Activated CD8-positive, alpha-beta memory T cell treated with anti-CD3 and anti-CD28 coated beads for 1 hour (primary cell): ENCODE measurements at places on chromosomes 7 and 10.

GRCh38 chr7:44498230-44498954, 7.9 kb upstream of the NUDCD3 start:
- no peak for DNase-seq

- DNase-seq, result no peak
Measured at GRCh38 chr7:68434857-68435256, 1163.4 kb upstream of the AUTS2 start.

DNA sequence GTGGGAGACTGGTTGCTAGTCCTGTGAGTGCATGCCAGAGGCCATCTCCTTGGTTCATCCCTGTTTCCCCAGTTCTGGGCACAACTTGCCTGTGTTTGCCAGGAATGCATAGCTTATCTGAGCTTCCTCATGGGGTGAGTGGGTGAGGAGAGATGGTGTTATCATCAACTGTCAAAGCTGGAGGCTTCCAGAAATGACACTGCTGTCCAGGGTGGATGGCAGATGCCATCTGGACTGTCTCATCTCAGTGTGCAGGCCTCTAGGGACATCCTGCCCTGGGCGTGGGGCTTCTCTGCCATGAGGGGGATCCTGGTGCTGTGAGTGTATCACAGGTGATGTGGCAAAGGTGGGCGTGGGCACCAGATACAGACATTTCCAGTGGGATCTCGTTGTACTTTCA, 328.6 kb downstream of the DPP6 start:
- DNase-seq, result no peak

DNA sequence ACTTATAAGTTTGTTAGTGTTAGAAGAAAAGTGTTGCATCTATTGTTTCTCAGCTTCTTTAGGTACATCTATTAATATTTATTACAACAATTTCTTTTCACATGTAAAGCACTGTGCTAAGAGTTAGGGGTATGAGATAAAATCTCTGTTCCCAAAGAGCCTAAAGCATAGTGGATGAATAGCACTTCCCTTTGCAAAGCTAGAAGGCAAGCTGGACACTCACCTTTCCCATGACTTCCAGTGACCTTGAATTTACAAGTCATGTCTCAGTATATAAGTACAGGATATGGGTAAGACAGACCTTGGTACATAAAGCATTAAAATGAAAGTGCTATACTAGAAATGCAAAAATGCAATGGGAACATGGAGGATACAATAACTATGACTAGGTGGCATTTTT, 8.7 kb downstream of the CNNM1 start:
- DNase-seq, result no peak

- DNase-seq, result no peak
Measured at GRCh38 chr10:70442332-70442988, 979 bp upstream of the NODAL start.

GRCh38 chr7:76206633-76207032, 4.9 kb downstream of the SRRM3 start:
- no peak for DNase-seq

DNA sequence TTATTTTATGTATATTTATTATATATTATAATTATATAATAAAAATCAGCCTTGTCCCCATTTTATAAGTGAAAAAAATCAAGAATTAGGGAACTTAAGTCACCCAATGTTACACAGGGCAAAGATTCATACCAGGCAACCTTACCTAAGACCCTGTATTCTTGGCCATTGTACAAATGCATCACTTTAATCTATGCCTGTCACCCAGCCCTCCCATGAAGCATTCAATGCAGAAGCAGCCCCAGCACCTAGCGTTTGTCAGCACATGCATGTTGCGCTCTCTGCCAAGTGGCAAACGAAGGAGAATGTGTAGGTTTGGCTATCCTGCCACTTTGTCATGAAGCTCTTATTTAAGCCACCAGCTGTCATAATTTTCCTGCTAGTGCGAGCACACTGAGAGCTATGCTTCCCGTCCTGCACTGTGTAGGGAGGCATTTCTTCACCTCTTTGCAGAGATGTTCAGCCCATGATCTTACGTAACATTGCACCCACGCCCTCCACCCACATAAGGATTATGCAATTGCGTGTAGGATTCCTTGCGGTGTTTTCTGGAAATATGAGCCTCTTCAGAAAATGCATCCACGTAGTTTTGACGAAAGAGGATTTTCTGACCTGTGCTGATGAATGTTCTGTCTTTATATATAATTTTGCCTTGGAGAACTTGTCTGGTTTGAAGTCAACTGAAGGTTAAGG, 7.7 kb upstream of the COBL start:
- no peak for DNase-seq

- no peak for DNase-seq
Measured at GRCh38 chr10:43972976-43973647, 324.4 kb upstream of the ZNF32 start.

- DNase-seq, result no peak
Measured at GRCh38 chr10:113736576-113736975, 14.9 kb upstream of the PLEKHS1 start.

DNA sequence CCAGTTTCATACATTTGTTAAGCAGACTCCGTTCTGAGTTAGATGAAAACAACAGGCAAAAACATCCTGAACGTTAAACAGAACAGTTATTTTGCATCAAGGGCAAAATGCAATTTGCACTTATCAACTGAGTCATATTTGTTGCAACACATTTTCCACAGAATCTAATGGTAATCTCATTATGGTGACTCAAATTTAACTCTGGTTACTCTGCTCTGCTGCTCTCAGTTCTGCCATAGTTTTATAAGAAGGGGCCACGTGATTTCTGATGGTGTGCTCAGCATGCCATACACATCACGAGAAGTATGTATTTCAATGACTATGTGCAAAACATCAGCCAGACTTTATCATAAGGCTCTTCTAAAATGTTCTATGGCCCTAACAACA, 148.8 kb downstream of the CHCHD3 start:
- no peak for DNase-seq

- no peak for DNase-seq
Measured at GRCh38 chr10:69642747-69643146, 12.7 kb downstream of the FAM241B start.

DNA sequence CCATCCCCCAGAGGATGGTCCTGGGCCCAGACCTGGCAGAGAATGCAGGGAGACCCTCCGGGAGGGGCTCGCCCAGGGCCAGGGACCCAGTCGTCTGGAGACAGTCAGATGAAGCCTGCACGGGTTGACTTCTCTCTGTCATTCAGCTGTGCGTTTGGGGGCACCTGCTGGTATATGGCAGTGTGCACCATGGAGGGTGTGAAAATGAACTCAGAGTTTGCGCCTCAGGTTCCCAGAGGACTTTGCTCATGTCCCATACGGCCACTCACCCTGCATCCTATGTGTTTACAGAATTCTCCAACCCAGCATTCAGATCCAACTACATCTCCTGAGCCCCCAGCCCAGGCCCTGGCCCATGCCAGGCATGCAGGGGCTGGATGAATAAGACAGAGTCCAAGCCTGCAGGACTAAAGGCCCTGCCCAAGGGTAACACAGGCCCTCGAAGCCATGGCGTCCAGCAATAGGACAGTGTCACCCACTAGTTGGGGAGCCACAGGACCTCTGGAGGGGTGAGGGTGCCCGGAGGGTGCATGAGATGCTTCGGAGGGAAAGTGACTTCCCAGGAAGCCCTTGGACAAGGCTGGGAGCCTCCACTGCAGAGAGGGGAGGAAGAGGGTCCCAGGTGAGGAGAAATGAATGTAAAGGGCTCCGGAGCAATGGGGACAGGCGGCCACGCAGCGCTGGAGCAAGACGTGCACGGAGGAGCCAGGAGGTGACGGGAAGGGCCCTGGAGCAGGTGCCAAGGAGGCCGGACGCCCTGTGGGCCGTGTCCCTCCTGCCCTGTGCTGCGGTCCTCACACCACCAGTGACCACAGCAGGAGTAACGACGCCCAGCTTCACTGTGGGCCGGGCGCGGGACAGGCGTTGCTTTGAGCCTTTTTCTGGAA, 36.3 kb downstream of the CALML3 start:
- DNase-seq, result no peak

GRCh38 chr7:143882604-143883078, 19.3 kb downstream of the TCAF1 start:
- no peak for DNase-seq

GRCh38 chr7:37342688-37343471, 105.8 kb downstream of the ELMO1 start:
- DNase-seq, result peak; percentile 43

- no peak for DNase-seq
Measured at GRCh38 chr10:127157506-127158200, 38.7 kb downstream of the INSYN2A start.

- no peak for DNase-seq
Measured at GRCh38 chr7:45662540-45663166, 88.5 kb downstream of the ADCY1 start.

DNA sequence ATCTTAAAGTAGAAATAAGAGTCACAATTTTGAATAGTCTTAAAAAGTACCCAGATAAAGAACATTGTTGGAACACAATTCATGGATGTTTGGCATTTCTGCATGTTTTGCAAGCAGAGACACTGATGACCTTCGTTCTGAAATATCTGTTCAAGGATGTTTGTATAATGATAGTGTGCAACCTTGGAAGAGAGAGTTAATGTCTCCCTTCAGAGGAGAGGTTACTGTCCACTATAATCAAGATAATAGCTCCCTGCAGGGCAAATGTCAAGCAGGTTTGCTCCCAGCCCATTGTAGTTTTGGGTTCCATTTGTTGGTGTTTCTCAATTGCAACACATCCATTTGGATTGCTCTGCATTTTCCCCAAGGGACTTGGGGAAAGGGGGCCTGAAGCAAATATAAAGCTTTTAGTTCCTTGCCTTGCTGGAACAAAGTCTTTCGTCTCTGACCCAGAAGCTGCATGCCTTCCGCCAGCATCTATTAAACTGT, 45.2 kb downstream of the COL1A2 start:
- DNase-seq, result no peak

DNA sequence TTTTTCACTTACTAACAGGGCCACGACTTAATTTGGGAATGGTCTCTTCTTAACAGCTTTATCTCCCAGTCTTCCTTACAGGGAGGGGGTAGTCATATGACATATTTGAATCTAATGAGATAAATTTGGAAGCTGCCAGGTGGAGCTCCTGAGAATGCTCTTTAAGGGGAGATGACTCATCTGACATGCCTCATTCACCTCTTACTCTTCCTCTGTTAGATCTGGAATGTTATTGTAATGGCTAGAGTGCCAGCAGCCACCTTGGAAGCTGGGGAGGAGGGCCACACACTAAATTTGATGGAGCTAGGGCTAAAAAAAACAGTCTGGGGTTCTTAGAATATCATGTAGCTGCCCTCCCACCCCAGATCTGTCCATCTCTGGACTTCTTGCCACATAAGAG, 22.7 kb downstream of the HECW1 start:
- no peak for DNase-seq

- DNase-seq, result no peak
Measured at GRCh38 chr7:81161451-81162075, 242.7 kb upstream of the SEMA3C start.

DNA sequence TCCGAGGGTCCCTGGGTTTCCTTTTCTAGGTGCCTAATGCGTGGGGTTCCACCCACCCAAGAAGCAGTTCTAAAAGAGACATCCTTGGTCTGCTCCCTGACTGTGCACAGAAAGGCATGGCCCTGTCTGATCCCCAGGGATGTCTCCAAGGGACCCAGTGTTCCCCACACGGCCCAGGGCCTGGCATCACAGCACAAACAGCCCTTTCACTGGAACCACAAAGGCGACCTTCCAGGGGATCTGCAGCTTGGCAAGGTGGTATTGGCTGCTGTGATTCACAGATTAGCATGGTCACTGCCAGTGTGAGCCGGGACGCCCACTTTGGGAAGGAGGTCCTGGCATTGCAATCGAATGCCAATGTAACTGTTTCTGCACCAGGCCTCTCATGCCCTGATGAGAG, 6.4 kb downstream of the KCNMA1 start:
- no peak for DNase-seq

DNA sequence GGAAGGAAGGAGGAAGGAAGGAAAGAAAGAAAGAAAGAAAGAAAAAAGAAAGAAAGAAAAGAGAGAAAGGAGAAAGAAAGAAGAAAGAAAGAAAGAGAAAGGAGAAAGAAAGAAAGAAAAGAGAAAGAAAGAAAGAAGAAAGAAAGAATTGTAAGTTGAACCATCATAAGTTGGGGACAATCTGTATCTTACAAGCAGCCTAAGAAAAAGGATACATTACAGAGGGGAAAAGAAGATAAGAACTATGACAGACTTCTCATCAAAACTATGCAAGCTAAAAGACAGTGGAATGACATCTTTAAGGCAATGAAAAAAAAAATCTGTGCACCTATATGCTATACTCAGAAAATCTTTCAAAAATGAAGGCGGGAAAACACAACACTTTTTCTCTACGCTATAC, 50.3 kb upstream of the SP4 start:
- DNase-seq, result no peak

- DNase-seq, result no peak
Measured at GRCh38 chr7:115217373-115217772, 295.5 kb downstream of the MDFIC start.

DNA sequence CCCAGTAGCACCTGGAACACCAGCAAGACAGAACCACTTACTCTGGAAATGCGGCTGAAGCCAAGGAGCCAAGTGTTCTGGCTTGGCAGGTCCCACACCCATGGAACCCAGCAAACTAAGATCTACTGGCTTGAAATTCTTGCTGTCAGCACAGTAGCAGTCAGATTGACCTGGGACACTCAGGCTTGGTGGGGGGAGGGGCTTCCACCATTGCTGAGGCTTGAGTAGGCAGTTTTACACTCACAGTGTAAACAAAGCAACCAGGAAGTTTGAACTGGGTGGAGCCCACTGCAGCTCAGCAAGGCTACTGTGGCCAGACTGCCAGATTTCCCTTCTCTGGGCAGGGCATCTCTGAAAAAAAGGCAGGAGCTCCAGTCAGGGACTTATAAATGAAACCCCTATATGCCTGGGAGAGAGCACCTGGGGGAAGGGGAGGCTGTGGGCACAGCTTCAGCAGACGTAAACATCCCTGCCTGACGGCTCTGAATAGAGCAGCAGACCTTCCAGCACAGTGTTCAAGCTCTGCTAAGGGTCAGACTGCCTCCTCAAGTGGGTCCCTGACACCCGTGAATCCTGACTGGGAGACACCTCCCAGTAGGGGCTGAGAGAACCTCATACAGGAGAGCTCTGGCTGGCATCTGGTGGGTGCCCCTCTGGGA, 121.2 kb downstream of the MTERF1 start:
- DNase-seq, result no peak

DNA sequence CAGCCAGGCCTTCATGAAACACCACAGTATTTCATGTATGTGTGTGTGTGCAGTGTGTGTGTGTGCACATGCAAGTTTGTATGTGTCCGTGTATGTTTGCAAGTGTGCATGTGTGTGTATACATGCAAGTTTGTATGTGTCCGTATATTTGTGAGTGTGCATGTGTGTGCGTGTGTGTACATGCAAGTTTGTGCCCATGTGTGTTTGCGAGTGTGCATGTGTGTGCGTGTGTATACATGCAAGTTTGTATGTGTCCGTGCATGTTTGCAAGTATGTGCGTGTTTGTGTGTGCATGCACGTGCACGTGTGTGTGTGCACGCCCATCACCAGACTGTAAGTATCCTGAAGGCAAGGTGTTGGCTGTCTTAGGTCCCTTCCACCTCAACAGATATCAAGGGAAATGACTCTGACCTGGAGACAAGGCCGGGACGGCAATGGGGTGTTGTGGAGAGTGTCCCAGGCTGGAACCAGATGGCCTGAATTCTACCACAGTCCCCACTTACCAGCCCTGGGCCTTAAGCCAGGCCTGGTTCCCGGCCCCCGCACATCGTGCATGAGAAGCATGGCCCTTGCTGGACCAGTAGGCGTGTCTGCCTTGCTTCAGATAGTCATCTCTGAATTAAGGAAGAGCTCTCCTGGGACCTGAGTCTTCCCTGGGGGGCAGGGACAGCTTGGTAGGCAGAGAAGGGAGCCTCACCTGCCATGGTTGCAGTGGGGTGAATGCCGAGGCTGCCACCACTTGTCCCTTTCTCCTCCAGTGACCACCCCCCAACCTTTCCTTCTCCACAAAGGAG, 140.0 kb downstream of the GRK5 start:
- no peak for DNase-seq

GRCh38 chr10:52481986-52482555, 168.0 kb downstream of the DKK1 start:
- no peak for DNase-seq
